Left ventricle myocardium superior (tissue), 1 donor: ENCODE measurements at places on chromosomes 5 and 9.

- DNase-seq: no peak
Observed at GRCh38 chr5:109328626-109329025, 81.1 kb downstream of the PJA2 start.

DNA sequence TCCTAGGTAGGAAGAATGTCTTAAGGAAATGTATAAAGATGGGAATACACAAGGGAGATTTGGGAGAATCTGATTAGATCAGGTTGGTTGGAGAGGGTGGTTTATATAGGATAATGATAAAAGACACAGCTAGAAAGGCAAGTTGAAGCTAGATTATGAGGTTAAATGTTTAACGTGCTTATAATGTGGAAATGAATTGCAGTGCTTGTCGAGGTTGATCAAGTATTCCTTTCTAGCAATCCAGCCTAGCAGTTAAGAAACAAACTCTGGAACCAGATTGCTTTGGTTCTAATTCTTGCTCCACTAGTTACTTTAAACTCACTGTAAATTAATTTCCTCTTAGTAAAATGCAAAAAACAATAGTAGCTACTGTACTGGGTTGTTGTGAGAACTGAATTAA lies 76.5 kb downstream of the NIPBL start:
- no peak for DNase-seq

DNA sequence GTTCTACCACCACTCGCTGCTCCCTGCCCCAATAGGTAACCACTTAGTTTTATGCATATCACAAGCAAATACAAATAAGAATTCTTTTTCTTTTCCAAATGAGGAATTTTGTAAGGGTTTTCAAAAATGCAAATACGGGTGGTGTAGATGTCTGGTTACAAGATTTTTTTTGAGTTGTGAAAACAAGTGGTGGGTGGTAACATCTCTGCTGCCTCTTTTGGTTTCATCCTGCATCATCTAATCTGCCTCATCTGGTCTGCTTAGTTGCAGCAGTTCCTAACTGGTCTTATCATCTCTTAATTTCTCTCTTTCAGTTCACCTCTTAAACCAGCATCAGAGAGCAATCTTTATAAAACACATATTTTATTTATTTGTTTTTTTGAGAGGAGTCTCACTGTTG lies 5.3 kb downstream of the NFX1 start:
- DNase-seq: no peak

- no peak for DNase-seq
Observed at GRCh38 chr5:99248066-99248465, 319.3 kb upstream of the CHD1 start.

DNA sequence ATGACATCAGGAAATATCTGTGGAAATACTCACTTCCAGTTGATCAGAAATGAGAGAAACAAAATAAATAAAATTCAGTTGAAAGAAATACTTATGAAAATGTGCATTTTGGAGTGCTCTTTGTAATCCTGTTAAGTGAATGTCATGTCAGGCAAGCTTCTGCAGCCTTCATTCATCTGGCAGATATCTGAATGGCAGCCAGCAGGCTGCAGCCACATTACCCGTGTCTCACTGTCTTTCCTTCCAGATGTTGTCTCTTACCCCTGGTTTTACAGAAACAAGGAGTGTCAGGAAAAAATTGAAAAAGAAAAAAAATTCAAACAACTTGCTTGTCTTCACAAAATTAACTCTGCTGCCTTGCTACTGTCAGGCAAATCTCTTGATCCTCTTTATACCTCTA lies 445.0 kb upstream of the RIOK2 start:
- no peak for DNase-seq

- DNase-seq: no peak
Observed at GRCh38 chr5:141533897-141534296, 45.0 kb downstream of the PCDHGC5 start.

- no peak for DNase-seq
Observed at GRCh38 chr9:99050292-99050911, 54.5 kb upstream of the TGFBR1 start.

DNA sequence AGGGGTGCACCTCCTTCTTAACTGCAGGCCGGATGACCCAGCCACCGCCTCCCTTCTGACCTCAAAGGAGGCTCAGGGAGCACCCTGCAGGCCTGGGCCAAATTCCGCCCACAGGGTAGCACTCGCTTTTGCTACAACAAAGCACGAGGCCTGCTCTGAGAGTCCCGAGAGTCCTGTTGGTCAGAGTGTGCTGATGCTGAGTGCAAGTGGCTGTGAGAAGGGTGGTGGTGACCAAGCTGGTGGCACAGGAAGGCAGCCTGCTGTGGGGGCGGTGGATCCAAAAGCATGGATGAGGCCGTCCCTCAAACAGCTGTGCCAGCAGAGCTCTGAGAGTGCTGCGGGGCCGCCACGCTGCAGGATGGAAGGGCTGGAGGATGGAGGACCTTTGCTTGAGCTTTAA lies 101.8 kb downstream of the AK8 start:
- DNase-seq: no peak

- DNase-seq: no peak
Observed at GRCh38 chr9:29332789-29333188, 1759.5 kb upstream of the C9orf72 start.

DNA sequence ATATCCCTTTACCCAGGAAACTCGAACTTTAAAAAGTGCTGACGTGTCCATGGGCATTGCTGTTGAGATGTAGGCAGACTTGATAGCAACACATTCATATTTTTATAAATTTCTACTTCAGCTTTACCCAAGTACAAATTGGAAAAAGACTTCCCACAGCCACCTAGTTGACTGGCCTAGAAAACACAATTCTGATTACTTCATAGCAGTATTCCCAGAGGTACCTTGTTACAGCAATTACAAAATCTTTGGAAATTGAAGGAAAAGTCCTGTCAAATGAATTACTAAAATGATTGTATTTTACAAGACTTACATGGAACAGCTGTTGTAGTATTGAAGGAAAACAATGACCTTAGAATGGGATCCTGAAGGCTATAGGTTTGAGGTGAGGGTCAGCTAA lies 130.7 kb upstream of the NREP start:
- DNase-seq: no peak

DNA sequence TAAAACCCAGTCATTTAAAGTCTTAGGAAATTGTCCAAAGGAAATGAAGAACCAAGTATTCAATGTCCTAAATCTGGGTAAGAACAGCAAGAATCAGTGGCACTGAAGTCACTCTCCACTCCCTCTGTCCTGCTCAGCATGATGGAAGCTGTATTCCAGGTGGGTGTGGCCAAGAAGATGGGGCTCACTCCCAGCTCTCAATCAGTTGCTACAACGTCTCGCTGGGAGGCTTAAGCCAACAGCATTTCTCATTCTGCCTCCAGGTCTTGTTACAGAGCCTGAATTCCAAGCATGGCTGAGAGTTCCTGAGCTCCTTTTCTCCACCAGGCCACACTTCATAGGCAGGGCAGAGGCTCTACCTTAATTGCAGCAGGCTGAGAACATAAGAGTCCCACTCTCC lies 41.2 kb upstream of the TRIO start:
- no peak for DNase-seq

DNA sequence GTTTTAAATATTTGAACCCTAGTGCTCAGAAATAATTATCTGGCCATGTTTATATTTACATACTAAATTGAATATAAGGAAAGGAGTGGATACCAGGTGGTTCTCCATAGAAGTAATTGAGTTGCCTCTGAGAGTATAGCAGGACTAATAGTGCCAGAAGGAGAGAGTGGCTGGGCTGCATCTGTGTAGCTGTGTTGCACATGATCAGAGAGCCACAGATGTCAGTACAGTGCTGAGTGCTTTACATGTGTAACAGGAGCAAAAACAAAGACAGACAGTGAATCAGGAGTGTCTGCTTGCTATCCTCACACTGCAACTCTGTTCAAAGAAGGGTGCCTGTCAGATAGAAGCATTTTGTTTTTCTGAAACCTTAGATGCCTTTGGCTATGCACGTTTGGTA lies 353.9 kb upstream of the PAPPA start:
- no peak for DNase-seq

DNA sequence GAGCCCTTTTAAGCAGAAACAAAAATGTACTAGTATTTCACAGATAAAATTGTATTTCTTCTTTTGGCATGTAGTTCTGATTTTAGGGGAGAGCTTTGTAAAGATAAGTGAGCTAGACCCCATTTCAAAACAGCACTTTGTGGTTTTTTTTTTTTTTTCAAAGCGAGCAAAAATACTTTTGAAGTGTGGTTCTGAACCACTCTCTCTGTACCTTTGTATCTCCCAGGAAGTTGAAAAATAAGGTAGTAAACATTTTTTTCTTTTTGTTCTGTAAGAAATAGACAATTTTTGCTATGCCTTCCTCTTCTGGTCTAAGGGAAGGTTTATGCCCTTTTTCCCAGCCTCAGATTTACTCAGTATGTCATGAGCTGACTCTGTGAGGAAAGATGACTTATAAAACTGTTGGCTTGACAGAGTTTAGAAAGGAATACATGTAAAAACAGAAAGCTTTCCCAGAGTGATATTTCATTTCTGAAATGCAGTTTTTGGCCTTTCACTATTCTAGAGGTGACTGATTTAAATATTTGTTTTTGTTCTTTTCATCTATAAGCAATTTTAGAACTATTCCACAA lies 12.5 kb downstream of the ERCC6L2 start:
- DNase-seq: no peak

DNA sequence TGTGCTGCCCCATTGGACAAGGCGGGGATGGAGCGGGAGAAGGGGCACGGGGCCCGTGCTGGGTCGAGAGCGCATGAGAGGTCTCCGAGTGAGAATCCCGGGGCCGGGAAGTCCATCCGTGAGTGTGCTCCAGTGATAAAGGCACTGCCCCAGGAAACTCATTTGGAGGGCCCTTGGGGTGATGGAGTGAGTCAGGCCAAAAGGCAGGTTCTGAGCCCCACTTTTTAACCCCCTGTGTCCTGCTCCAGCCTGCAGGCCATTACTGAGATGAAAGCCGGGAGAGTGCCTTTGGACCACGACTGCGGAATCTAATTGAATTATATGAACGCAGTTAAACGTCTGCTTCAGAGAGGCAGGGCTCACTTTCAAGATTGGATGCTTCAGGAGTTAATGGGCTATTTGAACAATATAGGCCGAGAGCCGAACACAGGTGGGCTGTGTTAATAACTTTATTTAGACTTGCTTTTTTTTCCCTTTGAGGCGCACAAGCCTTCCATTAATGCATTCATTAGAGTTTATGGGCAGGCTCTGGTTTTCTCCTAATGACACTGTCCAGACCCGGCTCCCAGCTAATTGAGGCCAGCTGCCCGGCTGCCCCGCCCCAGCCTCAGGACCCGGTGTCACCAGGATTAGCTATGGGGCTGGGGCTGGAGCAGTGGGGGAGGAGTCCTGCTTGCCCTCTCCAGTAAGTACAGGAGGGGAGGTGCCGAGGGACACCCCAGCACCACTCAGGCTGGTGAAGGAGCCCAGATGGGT lies 79.1 kb upstream of the LMX1B start:
- DNase-seq: no peak

DNA sequence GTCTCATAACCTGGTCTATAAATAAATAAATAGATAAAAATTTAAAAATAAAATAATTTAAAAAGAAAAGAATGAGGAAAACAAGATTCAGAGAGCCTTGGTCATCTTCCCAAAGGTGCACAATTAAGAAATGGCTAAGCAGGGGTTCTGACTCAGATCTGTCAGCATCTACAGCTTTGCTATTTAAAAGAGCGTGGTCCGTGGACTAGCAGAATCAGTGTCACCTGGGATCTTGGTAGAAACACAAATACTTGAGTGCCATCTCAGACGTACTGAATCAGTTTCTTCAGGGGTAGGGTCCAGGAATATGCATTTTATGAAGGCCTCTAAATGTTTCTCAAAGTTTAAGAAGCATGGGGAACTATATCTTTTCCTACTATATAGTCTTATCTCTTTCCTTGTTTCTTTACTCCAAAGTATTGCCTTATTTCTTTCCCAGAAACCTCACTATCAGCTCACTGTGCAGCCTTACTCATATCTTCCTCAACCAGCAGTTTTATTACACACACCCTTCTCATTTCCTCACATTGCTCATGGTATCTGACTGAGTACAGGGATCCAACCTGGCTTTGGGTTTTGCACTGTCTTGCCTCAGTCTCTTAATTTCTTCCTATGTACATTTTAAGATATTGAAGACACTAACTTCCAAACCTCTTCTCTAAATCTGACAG lies 58.6 kb downstream of the TMC1 start:
- no peak for DNase-seq
